ENCODE measurements at places on chromosomes 1 and 21.
A peak's percentile ranks its signal among the peaks of the same experiment; 100 is the strongest.

DNA sequence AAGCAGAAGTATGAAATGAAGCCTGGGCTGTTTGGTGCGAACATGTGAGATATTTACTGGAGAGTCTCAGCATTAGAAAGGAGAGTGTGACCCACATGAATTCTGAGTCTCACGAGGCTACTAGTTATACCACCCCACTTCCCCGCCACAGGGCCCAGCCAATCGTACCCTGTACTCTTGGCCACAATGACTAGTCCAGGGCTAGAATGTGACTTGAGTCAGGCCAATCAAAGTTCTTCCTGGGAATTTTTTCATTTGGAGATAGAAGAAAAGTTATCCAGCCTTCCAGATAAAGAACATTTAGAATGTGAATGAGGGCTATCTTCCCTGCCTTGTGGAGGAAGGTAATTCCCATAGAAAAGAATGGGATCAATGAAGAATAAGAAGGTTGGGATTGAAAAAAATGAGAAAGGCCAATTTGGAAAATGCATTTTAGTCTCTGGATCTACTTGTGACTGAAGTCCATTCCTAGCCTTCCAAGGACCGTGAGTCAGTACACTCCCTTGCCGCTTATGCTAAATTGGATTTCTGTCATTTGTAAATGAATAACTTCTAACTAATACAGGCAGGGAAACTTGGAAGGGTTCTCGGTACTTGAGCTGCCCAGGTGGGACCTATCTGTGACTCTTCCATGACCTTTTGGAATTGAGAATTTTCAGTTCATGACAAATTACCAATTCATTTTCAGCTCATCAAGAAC is 12.3 kb upstream of the RIMKLA start:
- DNase-seq, result peak; percentile 37

GRCh38 chr1:232841823-232842565 is 36.8 kb downstream of the MAP10 start:
- DNase-seq, result no peak

DNA sequence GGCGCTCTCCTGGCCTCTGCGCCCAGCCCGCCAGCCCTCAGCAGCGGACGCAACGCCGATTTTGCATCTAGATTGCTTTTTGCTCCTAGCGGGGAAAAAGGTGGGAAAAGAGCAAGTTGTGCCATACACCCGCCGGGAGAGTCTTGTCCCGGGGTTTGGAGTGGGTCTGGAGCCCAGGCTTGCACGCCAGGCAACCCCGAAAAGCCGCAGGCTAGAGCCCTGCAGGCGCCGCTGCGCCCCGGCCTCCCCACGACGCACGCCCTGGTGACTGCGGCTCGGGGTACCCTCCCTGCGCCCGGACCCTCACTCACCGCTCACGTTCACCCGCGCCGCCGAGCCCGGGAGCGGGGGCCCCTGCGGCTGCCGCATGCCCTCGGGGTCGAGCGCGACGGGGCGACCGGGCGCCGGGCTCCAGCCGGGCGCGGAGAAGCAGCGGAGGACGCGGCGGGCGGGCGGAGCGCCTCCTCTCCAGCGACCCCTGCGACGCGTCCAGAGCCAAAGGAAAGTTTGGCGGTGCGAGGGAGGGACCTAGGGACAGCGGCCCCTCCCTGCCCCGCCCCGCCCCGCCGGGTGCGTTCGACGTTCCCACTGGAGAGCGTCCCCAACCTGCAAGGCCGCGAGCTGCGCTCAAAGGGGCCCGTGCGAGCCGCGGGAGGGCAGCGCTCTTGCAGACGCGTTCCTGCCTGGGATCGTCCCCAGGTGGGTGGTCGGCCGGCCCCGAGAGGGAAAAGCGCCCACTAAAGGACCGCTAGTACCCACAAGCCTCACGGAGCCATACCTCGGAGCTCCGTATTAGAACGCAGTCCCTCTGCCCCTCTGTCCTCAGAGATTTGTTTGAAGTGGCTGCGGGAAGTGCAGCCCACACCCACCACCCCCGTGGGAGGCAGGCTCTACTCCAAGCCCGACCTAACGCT is at the start of gene LPAR3:
TSS of gene LPAR3 (minus strand) at position 502 of the 914 bp plus-strand sequence. CDS start 27,086 bp downstream, outside the sequence.
- no peak for DNase-seq

DNA sequence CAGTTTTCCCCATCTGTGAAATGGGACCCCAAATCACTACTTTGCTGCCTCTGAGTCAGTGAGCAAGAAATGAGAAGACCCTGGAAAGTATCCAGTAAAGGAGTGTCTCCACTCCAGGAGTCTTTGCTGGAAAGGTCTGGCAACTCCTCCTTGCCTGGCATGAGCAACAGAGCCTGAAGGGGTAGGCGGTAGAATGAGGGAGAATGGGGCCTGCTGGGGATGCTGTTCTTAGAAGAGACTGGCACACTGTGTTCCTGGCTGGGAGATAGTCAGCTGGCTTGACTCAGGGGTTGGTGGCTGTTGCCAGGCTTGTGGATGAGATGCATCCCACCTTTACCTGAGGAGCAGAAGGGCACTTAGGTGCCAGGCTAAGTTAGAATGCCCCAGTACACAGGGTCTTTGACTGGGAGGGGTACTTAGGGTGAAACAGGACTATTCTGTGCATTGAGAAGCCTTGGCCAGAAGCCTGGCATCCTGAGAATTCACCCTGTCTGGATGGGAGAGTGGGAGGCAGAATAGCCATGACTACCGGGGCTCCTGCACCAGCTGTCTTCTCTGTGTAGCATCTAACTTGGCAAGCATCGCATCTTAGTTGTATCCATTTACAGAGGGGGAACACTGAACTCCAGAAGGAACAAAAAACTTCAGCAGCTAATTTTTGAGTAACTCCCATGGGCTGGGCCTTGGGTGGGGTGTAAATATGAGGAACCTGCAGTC is 2.5 kb downstream of the MFSD2A start:
- no peak for DNase-seq

DNA sequence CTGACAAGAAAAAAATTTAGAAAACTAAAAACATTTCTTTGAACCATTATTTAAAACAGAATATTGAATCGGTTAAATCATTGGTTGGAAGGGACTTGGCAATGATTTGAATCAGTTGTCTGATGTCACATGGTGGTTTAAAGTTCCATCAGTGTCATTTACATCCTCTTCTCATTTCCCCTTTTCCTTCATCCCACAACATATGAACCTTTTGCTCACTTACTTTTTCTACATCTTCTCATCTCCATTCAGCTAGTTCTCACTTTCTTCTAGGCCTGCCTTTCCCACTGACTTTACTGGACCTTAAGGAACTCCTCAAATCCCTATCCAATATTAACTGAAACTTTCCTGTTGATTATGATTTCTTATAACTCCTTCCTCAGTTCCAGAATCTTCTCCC is 58.5 kb downstream of the PHACTR4 start:
- no peak for DNase-seq

DNA sequence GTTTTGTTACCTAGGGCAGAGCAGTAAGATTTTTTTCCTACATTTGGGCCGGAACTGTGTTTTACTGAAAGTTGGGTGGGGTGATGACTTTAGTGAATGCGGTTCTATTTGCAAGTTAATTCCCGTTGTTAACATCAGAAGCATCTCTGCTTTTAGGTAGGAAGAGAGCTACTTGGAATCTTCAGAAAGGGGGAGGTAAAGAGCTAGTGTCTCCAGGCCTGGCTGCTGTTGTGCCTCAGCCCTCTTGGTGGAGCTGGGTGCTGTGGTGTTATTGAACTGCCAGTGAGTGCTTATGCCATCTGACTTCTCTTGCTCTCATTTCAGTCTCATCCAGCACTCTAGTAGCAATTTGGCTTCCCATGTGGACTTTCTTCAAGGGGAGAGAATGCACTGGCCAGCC is 3.4 kb downstream of the KDM4A start:
- peak; percentile 24 for DNase-seq

GRCh38 chr1:119713039-119713748 is 1.5 kb downstream of the PHGDH start:
- DNase-seq, result no peak

DNA sequence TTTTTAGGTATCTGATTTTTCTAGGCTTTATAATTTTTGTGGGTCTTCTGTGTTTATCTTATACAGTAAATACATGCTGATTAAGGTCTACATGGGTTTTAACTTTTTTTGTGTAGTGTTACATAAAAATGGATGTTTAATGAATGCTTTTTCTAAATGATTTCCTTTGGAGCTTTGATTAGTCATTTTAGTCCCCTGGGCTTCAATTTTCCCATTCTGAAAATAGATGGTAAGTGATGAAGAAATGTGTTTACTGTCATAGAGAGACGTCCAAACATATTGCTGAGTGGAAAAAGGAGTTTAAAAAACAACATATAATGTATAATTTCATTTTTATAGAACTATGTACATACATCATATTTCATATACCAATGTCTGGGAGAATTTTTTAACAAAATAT is 140.9 kb upstream of the HMCN1 start:
- DNase-seq, result no peak

DNA sequence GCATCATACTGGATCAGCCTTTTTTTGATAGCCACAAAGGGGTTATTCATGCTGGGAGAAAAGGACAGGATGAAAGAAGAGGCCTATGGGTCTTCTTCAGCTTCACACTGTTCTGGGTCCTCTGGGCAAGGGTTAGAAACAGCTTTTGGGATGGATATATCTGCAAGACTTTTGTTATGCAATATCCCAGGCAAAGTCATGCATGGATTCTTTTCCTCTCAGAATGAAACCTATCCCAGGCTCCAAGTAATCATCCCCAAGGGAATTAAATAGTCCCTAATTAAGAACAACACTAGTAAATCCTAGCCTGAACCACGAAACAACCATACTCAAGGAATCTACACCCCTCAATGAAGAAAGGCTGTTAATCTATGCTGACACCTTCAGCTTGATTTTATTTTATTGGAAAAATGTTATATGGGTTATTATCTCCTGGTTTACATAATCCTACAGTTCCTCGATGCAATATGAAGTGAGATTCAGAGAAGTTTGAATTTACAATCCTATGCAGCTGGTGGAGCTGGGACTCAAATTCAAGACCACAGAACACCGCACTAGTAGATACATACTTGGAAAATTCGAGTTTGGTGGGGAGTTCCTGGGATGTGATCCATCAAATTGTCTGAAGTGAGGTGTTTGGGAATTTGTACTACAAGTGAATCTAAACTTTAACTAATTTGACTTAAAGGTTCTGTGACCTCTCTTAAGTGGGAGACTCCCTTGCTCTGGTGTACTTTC is 338.6 kb downstream of the TBX15 start:
- no peak for DNase-seq

GRCh38 chr1:25799935-25800702 is at the start of gene SELENON:
SELENON (plus strand) TSS chr1:25800193; CDS start chr1:25800231, 38 bp downstream.
- DNase-seq, result no peak

GRCh38 chr1:215114154-215114933 is 31.8 kb downstream of the KCNK2 start:
- DNase-seq, result peak; percentile 99

- DNase-seq, result no peak
Measured at GRCh38 chr1:36211841-36212240, 12.4 kb upstream of the THRAP3 start.

DNA sequence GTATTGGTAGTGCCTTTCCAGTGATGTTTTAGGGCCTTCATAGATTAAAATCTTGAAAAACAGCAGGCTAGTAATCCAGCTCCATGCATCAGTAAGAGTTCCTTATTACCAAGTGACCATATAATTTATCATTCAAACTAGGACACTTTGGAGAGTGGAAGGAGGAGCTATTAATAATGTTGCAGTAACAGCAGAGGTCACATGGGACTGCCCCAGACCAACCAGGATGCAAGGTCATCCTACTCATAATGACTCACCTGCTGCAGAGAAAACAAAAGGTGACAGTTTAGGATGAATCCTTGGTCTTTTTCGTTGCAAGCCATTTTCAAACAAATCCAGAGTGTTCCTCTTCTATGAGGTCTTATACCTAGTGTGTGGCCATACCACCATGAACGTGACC is 187.4 kb downstream of the NUF2 start:
- peak; percentile 49 for DNase-seq

- DNase-seq, result no peak
Measured at GRCh38 chr21:35207322-35207721, 158.2 kb upstream of the RUNX1 start.

- no peak for DNase-seq
Measured at GRCh38 chr1:206687251-206687914, 2.7 kb downstream of the MAPKAPK2 start.

- no peak for DNase-seq
Measured at GRCh38 chr1:37995751-37996345, 6.0 kb upstream of the SF3A3 start.

DNA sequence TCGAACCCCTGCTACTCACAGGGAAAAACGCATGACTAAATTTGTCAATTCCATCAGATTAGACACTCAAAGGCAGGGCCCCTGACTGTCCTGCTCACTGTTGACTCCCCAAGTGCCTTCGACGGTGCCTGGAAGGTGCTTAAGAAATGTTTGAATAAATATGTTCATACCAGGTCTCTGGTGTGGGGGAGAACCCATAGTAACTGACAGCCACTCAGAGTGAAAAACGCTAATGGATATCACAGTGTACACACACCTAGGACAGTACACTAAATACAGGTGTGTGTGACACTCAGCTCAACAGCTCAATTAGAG is 39.7 kb upstream of the WASF2 start:
- no peak for DNase-seq

GRCh38 chr1:208291923-208292711 is 47.9 kb upstream of the PLXNA2 start:
- DNase-seq, result no peak

GRCh38 chr21:14864211-14865021 is 200.4 kb downstream of the NRIP1 start:
- peak; percentile 92 for DNase-seq

DNA sequence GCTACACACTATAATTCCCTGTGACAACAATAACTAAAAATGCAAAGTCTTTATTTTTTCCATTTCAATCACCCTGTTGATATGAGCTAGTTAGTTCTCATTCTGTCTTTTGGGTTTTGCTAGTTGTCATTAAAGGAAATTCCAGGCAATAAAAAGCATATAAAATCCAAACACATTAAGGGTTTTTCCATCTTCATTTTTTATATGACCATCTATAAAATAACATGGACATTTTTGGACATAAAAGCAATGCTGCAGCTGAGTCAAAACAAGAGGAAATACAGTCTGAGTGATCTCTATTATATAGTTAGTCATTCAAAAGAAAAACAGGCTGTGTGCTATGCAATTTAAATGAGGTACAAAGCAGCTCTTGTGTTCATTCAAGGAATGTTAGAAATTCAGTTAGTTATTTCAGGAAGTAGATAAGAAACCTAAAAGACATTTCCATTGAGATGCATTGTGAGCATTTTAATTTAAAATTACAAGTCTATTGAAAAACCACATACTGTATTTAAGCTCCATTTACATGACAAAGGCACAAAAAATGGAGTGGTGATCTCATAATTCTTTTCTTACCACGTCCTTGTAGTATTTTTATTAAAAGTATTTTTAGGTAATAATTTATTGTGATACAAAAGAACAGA is 67.3 kb upstream of the BCL10 start:
- DNase-seq, result peak; percentile 67

DNA sequence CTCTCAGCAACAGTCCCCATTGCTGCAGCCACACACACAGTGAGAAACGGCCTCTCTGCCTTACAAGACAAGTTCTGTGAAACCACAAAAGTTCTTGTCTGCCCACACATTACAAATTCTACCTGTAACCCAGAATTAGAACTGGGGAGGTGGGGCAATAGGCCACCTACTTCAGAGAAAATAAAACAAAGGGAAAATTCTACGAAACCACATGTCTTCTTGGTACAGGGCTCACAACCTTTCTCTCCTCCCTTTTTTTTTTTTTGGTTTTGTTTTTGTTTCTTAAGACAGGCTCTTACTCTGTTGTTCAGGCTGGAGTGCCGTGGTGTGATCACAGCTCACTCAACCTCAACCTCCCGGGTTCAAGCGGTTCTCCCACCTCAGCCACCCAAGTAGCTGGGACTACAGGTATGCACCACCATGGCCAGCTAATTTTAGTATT is 30.2 kb downstream of the LPAR3 start:
- no peak for DNase-seq

Data from Caki2 (cell line).